AML-193 (cell line): ENCODE measurements at places on chromosomes 4 and X.

GRCh38 chrX:68686097-68686977 is 38.9 kb downstream of the STARD8 start:
- no peak for DNase-seq

DNA sequence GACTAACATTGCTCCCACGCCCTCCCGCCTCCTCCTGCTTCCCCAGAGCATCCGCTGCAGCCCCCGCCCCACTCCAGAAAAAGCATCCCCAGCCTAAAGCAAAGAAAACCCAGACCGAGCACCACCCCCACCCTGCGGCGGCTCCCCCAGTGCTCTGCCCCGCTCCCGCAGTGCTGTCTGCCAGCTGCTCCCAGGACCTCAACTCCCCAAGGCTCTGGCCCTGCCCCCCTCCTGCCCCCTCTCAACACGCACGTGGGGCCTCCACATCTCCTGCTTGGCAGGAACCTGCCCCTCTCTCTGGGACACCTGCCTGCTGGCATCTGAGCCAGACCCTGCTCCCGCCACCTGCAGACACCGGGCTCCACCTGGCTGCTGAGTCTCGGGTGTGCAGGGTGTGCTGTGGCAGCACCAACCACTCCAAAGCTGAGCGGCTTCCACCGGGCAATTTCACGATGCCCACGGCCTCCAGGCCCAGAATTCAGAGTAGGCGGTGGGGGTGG is 79.4 kb downstream of the FAM53A start:
- no peak for DNase-seq

GRCh38 chrX:106168107-106168506 is at the start of gene PWWP3B:
PWWP3B (plus strand) TSS chrX:106168305; CDS start chrX:106205433, 37,128 bp downstream.
- no peak for DNase-seq

- no peak for DNase-seq
These were observed 98.6 kb upstream of the NR3C2 start for GRCh38 chr4:148540622-148541326.

DNA sequence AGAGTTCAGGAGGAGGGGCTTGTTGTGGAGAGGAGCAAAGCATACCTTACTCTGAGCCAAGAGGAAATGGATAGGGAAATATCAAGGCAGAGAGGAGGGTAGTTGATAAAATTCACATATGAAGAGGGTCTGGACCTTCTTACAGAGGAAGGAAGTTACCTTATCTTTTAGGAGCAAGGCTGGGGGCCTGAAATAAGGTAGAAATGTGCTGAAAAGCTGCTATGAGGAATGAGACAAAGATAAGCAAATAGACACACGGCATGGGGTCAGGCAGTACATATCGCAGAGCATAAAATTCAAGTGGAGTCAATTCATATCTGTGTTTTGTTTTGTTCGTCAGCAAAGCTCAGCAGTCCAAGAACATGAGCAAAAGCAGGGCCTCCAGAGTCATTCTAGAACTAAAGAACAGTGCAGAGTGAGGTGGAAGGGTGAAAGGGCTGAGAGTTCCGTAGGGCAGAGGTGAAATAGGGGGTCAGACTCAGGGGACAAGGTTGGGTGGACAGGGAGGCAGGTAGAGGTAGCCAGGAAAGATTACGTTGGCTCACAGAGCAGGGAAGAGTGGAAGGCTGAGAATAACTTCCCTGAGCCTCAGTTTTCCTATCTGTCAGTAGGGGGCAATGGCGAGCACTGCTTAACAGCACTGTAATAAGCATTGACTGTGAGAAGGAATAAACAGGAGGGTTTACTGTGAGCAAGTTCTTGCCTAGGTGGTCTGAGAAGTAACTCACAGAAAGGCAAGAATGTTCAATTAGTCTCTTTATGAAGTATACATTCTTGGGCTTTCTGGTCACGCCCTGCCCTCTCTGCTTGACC is 9.2 kb downstream of the VSIG4 start:
- DNase-seq: peak; percentile 34

DNA sequence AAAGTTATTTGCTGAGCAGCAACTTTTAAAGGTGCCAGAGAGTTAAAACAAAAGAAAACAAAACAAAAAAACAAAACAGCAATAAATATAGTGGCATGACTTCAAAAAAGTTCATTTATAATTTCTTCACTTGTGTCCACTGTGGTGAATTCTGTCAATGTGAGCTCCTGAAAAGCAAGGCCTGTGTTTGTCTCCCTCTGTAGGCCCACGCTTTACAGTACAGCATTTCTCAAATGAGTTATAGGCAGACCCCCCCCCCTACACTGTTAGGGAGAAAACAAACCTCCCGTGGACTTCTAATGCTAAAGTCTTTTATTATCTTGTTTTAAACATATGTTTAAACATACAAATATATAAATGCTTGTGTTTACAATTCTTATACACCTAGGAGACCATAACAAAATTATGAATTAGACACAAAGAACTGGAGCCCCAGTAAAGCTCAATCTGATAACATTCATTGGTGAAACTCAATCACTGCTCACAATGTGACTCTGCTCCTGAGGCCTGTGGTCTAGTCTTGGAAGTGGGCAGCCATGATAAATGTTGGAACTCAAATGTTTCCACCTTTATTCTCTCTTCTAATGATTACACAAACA is 47.0 kb upstream of the SCOC start:
- peak; percentile 50 for DNase-seq

GRCh38 chr4:134888156-134888555 is 686.6 kb upstream of the PABPC4L start:
- DNase-seq: no peak

DNA sequence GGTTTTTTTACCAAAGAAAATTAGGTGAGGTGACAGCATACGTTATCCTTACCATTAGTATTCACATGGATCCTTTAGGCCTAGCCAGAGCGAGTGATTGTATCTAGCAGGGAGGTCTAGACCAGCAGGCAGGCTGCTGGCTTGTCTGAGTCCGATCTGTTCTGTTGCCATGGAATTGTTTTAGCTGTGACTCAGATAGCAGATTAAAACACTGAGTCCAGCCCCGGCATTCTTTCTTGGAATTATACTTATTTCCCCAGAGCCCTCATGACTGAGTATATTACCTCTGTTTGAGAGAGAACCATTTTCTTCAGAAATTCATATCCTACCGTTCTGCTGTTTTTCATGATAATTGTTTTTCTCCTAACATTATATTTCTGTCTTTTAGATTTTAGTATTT is 37.4 kb downstream of the OCRL start:
- no peak for DNase-seq

GRCh38 chrX:150258176-150258425 is 105.0 kb upstream of the MAMLD1 start:
- DNase-seq: no peak

DNA sequence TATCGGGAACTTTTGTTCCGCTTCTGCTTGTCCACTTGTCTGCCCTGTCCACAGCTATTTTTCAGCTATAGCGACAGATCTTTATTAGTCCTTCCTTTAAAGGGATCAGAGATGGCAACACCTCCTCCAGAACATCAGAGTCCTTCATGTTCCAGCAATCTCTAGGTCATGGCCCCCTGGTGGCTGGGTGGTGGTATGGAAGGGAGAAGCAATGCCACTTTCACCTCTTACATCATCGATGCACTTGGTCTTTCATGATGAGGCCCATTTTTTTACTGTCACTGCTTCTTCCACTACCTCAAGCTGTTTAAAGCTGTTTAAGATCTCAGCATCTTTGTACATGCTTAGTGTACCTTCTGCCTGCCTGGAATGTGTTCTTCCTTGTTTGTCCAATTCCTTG is 106.7 kb downstream of the ARHGAP6 start:
- peak; percentile 24 for DNase-seq

DNA sequence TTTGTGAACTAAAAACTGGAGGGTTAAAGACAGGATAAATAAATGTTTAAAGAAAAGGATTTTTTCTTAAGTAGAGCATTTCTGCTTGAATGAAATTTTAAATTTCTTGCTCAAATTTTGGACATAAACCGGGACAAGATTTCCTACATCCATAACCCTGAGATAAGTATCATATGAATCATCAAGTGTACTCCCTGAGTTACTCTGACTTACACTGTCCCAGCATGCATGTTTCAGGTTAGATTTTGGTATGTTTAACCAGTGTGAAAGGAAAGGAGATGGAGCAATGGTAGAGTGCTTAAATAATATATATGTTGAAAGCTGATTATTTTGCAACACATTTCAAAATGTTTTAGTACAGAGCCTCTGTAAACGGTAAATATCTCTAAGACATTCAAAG is 175.2 kb downstream of the ADGRL3 start:
- no peak for DNase-seq

- DNase-seq: no peak
These were observed 401 bp downstream of the SOWAHD start for GRCh38 chrX:119758731-119759247.

- no peak for DNase-seq
These were observed 208.7 kb downstream of the SOWAHB start for GRCh38 chr4:76689145-76689817.

GRCh38 chr4:10613926-10614478 is 70.6 kb downstream of the CLNK start:
- no peak for DNase-seq

GRCh38 chr4:86055898-86056297 is 304.0 kb downstream of the MAPK10 start:
- no peak for DNase-seq

GRCh38 chr4:92305878-92306520 is 2.2 kb downstream of the GRID2 start:
- DNase-seq: no peak

GRCh38 chr4:174086829-174087799 is 196.4 kb downstream of the FBXO8 start:
- no peak for DNase-seq

DNA sequence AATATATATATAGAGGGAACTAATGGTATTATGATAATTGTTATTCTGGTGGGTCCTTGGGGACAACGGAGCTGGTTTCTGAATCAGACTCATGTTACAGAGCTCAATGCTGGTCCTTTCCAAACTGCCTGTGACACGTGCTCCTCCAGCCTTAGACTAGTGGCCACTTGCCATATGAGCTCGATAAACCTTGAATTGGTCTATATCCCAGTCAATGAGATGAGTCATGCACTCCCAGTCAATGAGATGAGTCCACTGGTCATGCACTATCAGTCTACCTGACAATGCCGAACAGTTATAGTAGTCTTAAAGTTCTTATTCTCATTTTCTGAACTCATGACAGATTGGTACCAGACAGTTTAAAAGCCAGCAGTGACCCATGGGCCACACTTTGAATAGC is 325.2 kb downstream of the LDB2 start:
- no peak for DNase-seq
